Globus pallidus (tissue), 1 donor: ENCODE measurements at places on chromosomes 16 and 17.

- no peak for DNase-seq
These were observed 269.7 kb upstream of the ASIC2 start for GRCh38 chr17:33562792-33563191.

- peak; percentile 49 for DNase-seq
These were observed 25.5 kb downstream of the MAP3K14 start for GRCh38 chr17:45291171-45291805.

DNA sequence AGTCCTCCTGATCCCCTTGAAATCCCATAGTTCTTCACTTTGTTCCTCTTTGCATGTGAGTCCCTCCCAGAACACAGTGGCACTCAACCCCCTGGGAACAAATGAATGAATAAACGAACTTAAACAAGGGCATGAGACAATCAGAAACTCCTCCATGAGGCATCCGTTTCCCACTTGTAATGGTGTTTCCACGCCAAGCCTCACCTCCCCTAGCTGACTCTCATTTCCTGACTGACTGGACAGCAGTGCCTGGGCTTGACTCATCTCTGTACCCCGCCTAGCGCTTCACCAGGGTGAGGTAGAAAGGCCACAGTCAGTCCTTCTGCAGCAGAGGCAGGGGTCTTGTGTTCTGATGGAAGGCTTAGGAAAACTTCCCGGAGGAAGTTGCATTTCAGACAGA is 14.2 kb downstream of the KIF1C start:
- no peak for DNase-seq

DNA sequence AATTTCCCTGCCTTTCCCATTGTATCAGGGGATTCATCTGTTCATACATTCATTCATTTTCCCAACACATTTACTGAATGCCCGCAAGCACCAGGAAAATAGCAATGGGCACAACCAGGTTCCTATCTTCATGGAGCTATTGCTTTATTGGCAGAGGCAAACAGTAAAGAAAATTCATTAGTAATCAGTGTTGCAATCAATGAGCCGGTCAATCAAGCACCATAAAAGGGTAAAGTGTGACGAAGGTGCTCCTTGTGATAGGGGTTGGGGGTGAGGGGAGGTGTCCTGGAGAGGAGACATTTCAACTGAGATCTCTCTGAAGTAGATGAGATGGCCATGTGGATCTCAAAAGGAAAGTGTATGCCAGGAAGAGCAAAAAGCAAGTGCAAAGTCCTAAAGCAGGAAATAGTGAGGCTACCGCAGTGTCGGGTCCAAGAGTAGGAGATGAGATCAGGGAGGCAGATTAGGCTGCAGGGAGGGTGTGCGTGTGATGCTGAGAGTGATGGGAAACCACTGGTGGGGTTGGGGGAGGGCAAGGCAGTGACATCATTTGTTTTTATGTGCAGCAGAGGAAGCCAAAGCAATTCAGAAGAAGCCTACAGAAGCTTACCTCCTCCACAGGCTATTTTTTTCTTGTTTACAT is 28.4 kb downstream of the CDH13 start:
- no peak for DNase-seq

GRCh38 chr17:79748295-79749099 is 17.8 kb downstream of the ENPP7 start:
- no peak for DNase-seq

GRCh38 chr17:35865412-35866340 is 3.0 kb downstream of the HEATR9 start:
- DNase-seq = no peak

GRCh38 chr17:41552455-41552854 is 19.4 kb downstream of the KRT9 start:
- no peak for DNase-seq
